Stimulated activated CD8-positive, alpha-beta memory T cell treated with anti-CD3 and anti-CD28 coated beads, Interleukin-7, amount 100 ng/mL, for 24 hours (primary cell): ENCODE measurements at places on chromosomes 12 and 14.
A peak's percentile ranks its signal among the peaks of the same experiment; 100 is the strongest.

DNA sequence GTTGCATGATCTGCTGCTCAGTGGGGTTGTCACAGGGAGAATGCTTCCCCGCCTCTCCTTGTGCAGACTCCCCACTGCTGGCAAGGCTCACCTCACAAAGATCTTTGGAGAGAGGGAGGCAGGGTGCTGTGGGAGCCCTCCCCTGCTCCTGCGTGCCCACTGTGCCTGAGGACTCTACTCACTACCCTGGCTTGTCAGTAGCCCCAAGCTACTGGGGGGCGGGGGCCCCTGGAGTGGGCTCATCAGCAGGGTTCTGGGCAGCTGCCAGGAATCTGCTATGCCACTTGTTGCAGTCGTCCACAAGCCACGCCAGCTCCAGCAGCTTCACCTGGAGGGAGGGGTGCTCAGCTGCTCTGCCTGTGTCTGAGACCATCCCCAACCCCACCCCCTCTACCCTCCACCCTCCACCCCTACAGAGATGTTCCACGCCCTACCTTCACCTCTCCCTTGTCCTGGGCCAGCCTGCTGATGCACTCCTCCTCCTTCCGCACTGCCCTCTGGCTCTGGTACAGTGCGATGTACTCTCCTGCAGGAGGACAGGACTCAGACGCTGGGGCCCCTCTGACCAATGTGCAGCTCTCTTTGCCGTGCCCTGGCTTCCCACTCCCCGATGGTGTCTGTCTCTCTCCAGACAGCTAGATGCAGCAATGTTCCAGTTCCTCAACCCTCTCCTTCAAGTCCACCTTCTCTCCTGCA is 14.2 kb upstream of the BLTP3B start:
- DNase-seq = no peak

- no peak for DNase-seq
Observed at GRCh38 chr12:113476176-113476986, 4.7 kb upstream of the LHX5 start.

DNA sequence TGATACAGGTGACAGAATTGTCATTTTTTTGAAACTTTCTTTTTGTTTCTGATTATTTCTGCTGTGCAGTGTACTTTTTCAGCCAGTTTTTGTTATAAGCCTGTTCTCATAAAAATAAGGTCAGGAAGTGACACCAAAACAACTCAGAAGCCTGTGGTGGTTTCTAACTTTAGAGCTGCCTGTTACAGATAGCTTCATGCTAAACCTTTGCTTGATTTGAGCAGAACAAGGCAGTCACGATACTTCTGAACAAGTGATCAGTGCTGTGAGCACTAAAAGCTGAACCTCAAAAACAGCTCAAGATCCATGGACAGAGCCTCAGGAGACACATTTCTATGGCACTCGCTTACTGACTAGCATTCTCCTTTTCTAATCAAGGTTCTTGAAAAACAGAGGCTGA is 82.0 kb downstream of the PRKCH start:
- no peak for DNase-seq

DNA sequence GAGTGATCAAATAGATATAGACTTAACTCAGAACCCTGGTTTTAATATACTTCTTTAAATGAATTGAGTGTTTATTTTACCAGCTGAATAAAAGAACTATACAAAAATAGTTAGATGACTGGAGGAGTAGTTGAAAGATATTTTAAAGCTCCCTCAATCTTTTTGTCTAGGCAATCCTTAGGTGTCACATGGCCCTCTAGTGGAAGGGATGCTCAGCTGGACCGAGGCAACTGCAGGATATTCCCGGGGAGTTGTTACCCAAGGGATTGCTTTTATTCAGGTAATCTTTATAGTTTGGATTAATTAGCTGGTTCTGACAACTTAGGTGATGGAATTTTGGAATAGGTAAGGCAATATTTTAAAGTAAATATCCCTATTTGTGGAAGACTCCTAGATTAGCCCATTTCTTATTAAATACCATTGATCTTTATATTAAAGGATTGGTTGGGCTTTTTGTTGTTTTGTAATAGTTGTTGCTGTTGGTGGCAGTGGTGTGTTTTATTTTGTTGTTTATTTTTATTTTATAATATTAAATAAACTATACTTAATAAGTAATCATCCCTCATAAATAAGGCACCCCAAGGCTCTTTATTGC is 57.1 kb downstream of the ZDHHC17 start:
- DNase-seq = no peak

DNA sequence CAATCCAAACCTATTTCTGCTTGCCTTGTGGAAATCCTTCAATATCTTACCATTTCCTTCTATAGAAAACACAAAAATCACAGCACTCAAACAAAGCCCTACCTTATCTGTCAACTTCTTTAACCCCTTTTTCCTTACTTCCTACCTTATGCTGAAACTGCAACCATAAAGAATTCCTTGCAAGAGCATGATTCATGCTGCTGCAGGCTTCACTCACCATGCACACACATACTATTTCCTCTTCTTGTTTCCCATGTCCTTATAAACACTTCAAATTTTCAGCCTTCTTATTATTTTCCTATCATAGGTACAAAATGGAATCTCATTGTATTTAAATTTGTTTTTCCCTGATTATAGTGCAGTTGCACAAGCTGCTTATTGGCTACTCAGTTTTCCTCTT is 23.3 kb downstream of the LMNTD1 start:
- DNase-seq = no peak

- DNase-seq = no peak
Observed at GRCh38 chr12:8120072-8120713, 3.2 kb upstream of the CLEC4A start.

DNA sequence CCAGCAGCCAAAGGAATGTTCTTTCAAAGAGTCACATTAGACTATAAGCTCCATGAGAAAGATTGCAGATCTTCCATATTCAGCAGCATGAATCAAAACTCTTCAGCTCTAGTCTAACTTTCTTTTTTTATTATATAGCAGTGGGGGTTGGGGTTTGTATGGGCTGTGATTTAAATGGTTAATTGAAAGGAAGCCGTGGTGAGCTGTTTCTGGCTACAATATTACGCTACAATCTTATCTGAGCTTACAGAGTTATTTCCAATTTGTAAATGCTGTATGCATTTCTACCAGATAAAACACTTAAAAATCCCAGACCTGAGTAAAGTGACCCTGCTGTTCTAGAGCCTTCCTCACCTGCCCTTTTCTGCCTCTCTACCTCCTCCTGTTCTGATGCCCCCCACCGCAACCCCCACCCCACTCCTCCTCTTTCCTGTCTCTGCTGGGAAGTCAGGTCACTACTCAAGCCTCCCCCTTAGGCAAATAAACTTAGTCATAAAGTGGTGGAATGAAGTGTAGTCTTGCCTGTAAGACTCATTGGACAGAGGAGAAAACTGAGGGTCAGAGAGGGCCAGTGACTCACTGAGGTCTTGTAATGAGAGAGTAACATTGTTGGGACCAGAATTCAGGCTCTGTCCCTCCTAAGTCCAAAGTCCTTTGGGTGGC is 1089.5 kb downstream of the BCL11B start:
- DNase-seq = no peak

GRCh38 chr12:76726626-76727025 is 37.3 kb upstream of the ZDHHC17 start:
- no peak for DNase-seq

DNA sequence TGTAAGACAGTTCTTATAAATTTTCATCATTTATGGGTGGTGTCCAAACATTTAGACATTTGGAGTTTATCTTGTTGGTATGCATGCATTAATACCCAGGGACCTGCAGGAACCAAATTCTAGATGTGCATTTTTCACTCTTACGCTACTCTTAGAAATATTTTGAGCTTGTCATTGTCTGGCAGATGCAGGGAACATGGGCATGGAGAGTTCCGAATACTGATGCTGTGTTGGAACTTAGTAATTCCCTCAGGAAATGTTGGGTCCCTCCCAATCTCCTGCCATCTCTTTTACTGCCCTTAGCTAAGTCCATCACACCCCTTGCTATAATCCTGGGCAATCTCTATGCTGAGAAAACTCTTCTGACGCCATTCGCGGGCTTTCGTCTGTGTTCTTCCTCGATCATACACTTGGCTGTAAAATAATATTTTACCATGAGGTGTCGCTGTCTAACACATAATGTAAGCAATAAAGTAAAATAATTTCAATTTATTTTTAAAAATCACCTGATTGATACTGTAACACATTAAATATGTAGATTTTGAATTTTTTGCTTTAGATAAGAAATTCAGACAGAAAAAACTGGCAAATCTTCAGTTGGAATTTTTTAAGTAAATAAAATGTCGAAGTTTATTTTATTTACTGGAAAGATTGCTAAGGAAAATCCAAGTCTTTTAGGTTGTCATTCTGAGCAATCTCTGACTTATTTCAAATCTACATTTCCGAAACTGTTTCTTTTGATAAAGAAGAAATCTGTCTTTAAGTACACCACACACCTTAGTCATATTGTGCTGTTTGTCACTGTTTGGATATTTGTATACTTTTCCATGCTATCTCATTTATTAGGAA is 304.1 kb upstream of the SSTR1 start:
- no peak for DNase-seq

- DNase-seq = no peak
Observed at GRCh38 chr12:7501031-7501588, 2.5 kb downstream of the CD163 start.

- DNase-seq = peak; percentile 24
Observed at GRCh38 chr12:82687021-82688011, 610 bp downstream of the TMTC2 start.

- no peak for DNase-seq
Observed at GRCh38 chr12:84924981-84925380, 12.4 kb upstream of the SLC6A15 start.

GRCh38 chr12:13075118-13075480 is 28.4 kb downstream of the GSG1 start:
- no peak for DNase-seq

GRCh38 chr14:96243785-96244184 is 12.2 kb upstream of the BDKRB1 start:
- DNase-seq = no peak

DNA sequence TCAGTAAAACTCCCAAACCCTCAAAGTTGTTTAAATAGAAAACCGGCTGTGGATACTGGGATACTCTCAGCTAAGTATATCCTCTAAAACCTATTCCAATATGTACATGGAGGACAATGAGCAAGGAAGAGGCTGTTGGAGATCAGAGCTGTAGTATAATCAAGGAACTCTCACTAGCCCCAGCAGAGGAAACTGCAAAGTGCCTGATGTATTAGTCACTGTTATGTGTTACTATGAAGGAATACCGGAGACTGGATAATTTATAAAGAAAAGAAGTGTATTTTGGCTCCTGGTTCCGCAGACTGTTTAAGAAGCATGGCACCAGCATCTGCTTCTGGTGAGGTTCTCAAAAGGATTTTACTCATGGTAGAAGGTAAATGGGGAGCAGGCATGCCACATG is 65.6 kb upstream of the RPL10L start:
- DNase-seq = no peak

- no peak for DNase-seq
Observed at GRCh38 chr12:76542908-76543307, 16.7 kb downstream of the OSBPL8 start.

- DNase-seq = no peak
Observed at GRCh38 chr12:32139064-32139421, 32.4 kb downstream of the BICD1 start.

DNA sequence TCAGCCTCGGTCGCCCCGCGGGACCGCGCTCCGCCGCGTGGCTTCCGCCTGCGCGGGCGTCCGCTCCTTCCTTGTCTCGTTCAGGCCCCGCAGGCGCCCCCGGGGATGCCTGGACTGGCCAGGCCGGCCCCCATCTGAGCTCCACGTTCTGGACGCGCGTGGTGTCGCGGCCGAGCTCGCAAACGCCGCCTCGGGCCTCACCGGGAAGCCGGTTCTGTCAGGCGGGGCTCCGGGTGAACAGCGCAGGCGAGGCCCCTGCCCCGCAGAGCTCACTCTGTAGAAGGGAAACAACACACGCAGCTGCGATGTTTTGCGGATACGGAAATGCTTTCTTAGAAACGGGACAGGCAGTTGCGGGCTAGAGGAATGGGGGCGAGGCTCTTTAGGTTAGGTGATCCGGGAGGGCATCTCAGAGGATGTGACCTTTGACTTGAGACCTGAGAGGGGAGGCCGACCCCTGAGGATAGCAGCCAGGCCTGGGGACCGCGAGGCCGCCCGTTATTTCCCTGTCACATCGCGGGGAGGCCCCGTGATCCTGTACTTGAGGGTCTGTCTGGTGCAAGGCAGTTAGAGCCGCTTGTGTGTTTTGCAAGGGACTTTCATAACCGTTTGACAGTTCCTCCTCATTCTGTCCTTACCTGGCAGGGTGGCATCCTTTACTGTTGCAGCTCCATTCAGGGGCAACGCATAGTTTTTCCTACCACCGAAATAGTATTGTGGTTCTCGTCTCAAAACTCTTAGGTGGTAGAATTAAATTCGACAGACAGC is 584 bp downstream of the VRK1 start:
- DNase-seq = peak; percentile 9

- no peak for DNase-seq
Observed at GRCh38 chr12:92197815-92198214, 52.2 kb upstream of the BTG1 start.

DNA sequence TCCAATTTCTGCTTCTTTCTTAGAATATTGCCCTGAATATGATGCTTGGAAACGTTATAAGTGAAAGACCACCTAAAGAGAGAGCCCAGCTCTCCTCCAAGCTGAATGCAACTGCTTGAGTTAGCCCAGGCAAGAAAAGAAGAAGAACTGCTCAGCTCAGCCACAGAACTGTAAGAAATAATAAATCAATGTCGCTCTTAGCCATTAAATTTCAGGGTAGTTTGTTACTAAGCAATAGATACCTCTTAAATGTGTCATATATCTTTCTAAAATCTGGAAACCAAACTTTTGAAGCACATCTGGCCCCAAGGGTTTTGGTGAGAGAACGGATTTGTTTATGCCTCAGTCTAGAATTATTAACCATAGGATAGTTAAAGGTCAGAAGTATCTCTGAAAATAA is 50.4 kb downstream of the SLC6A15 start:
- no peak for DNase-seq

GRCh38 chr12:53324113-53324778 is 2.8 kb upstream of the AAAS start:
- no peak for DNase-seq

GRCh38 chr14:75675265-75675960 is 14.4 kb downstream of the TTLL5 start:
- no peak for DNase-seq

DNA sequence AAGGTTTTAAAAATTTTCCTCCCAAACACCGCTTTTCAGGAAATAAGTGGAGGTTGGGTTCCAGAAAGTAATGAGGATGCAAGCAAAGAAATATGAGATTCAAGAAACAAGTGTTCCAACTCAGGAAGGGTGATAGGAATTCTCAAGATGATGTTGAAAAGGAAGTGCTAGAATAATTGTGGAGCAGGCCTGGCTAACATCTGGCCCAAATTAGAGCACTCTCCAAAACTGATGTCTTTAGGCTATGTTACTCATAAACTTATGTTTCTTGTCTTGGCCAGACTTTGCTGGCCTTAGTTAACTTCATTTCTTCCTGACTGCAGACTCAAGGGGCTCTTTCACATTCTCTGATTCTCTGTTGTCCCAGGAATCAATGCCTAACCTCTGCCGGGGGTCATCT is 116.3 kb downstream of the TMTC3 start:
- DNase-seq = no peak
